A172 (cell line): ENCODE measurements at places on chromosomes 4 and X.

DNA sequence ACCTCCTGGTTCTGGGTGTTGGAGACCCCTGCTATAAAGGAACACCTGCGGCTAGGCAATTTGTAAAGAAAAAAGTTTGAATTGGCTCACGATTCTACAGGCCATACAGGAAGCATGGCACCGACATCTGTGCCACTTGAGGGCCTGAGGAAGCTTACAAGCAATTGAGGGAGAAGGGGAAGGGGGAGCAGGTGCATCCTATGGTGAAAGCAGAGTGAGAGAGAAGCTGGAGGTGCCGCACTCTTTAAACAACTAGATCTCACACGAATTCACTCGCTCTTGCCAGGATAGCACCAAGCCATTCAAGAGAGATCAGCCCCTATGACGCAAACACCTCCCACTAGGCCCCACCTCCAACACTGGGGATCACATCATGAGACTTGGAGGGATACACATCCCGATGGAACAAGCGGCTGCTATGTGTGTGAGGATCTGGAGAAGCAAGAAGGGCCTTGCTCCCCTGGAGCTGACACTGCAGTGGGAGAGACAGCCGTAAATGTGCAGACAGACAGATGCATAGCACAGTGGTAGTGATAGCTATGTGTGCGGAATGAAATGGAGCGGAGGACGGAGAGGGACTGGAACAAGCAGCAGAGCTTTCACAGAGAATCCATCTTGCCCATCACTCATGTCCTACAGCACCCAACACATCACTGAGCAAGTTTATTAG, 60.7 kb upstream of the HELT start:
- DNase-seq, result no peak

DNA sequence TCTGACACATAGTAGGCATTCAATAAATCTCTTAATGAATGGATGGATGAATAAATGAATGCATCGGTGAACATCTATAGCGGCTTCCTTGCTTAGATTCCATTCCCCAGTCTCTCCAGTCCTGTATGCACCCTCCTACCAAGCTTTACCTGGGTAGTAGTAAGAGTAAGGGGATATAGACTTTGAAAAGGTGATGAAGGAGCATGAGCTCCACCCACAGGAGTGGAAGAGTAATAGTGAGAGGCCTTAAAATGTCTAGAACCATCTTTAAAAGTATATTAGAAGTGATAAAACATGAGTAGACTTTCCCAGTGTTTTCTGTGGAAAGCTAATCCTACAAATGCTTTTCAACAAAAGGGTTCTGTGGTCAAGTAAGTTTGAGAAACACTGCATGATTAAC, 35.5 kb upstream of the GPC3 start:
- no peak for DNase-seq

- no peak for DNase-seq
Observed at GRCh38 chr4:55440786-55441185, 45.0 kb downstream of the TMEM165 start.

DNA sequence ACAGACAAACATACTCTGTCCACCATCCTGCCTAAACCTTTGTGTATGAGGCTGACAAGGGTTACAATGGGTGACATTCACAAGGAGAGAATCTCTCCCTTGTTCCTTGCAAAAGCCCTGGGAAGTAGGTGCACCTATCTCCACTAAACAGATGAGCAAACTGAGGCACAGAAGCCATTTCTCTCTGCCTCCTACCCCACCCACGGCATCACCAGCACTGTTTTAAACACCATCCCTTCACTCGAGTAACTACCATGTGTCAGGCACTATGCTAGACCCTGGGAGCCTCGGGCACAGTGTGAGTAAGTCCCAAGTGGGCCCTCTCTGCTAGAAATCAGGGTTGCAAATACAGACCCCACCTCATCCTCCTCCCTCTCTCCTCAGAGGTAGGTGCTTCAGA, 899 bp downstream of the LYAR start:
- no peak for DNase-seq

GRCh38 chr4:125572601-125573000, 257.8 kb downstream of the FAT4 start:
- no peak for DNase-seq

DNA sequence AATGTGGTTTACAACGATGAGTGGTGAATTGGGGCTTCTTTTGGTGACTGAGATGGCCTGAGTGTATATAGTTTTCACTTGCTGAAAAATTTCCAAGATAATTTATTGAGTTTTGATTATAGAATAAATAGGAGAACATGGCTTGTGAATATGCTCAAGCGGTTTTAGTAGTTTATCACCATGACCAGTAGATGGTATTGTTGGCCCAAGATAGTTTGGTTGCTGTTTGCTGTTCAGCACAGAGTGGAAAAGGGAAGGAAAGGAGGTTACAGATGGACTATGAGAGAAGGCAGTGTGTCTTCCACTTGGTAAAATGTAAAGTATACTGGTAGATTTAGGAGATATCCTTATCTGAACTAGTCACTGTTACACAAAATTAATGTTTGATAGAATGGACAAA, 55.8 kb upstream of the POU4F2 start:
- no peak for DNase-seq

GRCh38 chr4:184201179-184201578, 16.5 kb downstream of the ENPP6 start:
- no peak for DNase-seq

DNA sequence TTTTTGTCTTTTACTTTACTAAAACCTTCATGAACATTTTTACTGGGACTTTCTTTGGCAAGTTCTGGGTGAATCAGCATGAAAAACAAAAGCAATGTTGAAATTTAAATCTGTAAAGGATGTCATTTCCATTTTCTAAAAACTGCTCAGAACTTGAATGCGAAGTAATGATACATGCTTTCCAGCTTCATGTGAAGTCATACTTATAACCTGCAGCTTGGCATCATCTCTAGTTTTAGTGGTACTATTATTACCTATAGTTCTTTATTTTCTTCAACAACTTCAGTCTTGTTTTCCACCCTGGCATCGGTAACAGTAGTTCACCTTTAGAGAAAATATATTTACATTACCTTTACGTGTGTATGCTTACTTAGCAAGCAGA, 421.4 kb upstream of the DIPK2B start:
- DNase-seq, result no peak

GRCh38 chr4:87974856-87975462, 555 bp upstream of the SPP1 start:
- peak; percentile 42 for DNase-seq

GRCh38 chrX:111376897-111377578, 35.0 kb downstream of the DCX start:
- DNase-seq, result no peak

- DNase-seq, result no peak
Observed at GRCh38 chr4:131347816-131348215, 1801.3 kb upstream of the PCDH10 start.

GRCh38 chr4:158133551-158133950, 39.3 kb downstream of the GASK1B start:
- no peak for DNase-seq

GRCh38 chr4:158760866-158761265, 8.0 kb upstream of the FNIP2 start:
- DNase-seq, result peak; percentile 49

- no peak for DNase-seq
Observed at GRCh38 chr4:40871695-40872250, 122.0 kb downstream of the NSUN7 start.

DNA sequence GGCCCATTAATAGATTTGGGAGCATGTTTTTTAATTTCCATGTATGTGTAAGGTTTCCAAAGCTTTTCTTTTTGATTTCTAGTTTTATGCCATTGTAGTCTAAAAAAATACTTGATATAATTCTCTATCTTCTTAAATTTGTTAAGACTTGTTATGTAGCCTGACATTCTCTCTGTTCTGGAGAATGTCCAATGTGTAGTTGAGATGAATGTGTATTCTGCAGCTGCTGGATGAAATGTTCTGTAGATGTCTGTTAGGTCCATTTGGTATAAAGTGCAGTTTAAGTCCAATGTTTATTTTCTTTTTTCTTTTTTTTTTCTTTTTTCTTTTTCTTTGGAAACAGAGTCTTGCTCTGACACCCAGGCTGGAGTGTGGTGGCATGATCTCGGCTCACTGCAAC, 378.5 kb upstream of the MAD2L1 start:
- DNase-seq, result no peak

DNA sequence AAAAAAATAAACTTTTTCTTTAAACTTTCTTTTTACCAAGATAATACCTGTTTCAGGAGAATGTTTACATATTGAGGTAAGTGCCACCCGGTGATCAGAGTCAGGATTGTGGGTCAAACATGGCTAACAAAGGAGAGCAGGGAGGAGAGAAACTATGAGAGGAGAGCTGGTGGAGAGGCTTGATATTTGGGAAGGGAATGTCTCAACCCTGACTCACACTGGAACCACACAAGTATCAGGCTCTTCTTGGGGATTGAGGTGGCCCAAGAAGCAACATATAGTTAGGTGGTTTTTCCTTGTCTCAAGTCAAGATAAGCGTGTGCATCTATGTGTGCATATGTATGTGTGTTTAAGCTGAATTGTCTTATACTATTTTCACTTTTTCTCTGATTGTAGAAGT, 6.7 kb downstream of the TCEAL1 start:
- no peak for DNase-seq

DNA sequence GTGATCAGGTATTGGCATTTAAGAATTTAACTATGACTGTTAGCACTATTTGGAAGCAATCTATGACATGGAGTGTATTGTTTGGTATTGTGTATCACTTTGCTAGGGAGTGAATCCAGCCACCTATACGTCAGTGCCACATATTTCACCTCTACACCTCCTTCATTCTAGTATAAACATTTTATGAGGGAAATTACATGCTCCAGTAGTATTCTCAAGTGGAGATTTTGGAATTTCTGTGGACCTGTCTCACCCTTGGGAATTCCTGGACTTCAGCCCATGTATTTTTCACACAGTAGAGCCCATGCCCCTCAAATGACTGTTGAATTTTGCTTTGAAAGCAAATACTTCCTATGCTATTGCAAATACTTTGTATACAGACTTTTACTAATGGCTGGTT, 11.3 kb downstream of the BST1 start:
- DNase-seq, result no peak

DNA sequence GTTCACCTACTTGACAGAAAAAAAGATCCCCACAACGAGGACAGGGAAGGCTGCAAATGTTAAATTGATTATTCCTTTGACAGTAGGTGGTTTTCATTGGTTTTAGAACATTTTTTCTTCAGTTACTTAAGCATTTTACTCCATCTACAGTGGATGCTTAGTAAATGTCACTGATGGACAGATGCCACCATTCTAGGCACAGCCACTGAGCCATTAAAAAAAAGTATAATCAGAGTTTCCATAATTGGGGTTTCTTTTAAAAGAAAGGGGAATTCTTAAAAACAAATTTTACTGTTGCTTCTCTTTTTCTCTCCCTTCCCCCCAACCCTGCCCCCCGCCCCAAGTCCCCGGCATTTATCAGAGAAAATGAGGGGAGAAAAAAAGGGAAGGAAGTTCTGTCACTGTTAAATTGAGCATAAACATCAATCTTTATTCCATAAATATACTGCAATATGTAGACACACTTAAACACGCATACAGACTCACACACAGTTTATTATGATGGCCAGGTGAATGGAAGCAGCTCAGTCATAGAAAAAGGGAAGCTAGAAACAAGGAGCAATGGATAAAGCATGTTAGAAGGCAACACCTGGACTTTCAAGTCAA, 79.7 kb upstream of the PRPS2 start:
- DNase-seq, result no peak

GRCh38 chr4:31538877-31539276, 818.7 kb downstream of the PCDH7 start:
- no peak for DNase-seq
